Stimulated activated CD4-positive, alpha-beta T cell treated with anti-CD3 and anti-CD28 coated beads, TNF-alpha, amount 100 ng/mL, for 1 hour (primary cell): ENCODE measurements at places on chromosomes 5 and 9.

DNA sequence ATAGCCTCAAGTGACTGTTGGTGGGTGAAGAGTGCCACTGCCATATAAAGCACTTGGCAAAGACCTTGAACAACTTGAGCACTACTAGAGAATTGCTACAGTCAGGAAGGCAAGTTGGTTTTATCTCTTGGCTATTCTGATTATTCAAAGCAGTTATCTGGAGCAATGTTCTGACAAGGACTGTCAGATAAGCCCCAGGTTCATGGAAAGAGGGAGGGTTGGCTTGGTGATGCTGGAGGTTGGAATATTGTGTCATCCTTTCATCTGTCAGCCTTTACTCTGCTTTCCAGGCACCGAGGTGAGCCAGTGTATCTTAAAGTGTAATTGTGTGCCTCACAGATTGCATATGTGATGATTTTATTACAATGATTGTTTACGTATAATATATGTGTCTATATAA lies 548.4 kb upstream of the ZNF608 start:
- no peak for DNase-seq

GRCh38 chr9:134502266-134502791 lies 139.3 kb upstream of the COL5A1 start:
- DNase-seq: no peak

DNA sequence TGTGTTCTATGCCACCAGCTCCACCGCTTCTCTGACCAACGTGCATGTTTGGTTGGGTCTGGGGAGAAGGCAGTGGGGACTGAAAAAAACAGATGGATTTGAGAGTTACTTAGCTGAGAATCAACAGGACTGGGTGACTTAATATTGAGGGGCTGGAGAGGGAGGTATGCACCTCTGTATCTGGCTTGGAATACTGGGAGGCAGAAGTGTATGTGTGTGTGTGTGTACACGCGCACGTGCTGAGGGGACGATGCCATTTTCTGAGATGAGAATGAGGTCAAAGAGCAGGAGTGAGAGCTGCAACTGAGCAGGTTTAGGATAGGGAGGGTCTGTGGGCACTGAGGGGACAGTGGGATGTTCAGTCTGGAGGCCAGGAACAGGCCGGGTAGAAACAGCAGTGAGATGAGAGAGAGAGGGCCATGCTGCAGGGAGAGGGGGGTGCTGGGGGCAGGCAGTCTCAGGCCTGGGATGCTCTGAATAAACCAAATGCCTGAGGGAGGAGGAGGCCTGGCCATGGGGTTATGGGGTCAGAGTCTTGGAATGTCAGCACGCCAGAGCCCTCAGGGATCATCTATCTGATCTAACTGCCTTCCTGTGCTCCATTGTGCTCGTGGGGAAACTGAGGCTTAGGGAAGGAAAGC lies 14.0 kb downstream of the PDGFRB start:
- DNase-seq: no peak

DNA sequence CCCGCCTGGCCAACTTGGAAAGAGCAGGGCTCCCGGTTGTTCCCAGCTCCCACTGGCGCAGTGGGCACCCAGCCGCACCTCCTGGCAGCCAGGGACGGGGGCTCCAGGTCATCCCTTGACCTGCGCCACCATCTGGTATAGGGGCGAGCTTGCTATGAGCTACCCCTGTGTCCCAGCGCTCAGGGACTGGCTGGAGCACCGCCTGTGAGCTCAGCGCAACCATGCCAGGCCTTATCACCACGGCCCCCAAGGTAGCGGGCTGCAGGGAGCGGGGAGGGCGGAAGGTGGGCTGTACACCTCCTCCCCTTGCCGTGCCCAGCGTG lies 15.4 kb upstream of the RASA1 start:
- DNase-seq: no peak

- DNase-seq: no peak
These were observed 310.4 kb upstream of the IRX4 start for GRCh38 chr5:2193142-2193541.

DNA sequence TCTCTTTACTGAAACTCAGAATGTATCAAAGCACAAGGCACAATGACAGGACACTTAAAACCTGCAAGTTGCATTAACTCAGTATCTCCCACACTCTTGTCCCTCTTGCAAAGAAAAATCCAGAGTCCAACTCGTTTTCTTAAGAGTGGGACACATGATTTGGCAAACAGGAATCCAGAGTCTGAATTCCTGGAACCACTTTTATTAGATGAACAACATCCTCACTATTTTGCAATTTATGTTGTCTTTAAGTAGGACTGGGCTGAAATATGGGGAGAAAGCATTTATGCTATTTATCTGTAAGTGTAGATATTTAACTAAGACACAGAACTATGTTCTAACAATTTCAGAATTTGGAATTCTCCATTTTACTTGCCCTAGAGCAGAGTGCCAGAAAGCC lies 69.1 kb downstream of the ABCA1 start:
- no peak for DNase-seq

GRCh38 chr5:143218517-143219170 lies 184.8 kb downstream of the NR3C1 start:
- DNase-seq: no peak

DNA sequence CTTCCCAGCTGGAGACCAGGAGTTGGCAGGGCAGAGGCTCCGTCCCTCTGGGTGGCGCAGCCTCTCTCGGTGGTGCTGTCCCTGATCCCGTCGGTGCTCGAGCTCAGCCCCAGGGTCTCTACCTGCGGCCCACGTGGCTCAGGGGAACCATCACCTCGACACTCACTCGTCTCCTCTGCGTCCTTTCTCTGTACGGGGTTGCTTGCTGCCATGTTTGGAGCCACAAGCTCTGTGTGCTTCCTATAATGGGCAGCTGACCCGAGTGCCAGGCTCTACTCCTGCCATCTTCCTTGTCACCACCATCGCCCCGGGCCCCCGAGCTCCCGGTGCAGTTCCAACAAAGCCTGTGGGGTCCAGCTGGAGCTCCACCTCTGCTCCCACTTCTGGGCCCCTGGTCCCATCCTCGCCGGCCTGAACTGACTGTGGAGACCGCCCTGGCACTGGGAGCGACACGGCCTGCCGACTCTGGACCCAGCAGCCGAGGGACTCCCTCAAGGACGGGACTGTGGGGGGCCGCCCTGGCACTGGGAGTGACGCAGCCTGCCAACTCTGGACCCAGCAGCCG lies 5.0 kb downstream of the FBXW5 start:
- DNase-seq: no peak

DNA sequence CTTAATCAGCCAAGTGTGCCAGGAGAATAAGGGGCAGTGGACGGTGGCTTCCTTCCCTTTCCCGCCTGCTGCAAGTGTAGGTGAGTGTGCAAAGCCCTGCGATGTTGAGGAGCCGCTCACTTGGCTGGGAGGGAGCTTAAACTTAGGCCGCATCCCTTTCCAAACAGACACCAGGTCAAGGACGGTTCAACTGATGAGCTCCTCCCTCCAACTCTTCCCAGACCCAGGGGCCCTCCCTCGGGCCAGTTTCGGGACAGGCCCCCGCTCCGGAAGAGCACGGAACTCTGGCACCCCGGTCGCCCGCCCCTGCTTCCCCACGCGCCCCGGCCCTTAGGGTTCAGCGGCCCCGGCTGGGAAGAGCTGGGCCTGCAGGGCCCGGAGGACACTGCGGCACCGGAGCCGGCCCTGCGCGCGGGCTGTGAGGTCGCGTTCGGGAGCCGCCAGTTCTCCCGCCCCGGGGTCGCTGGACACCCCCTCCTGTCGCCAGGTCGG lies 481 bp downstream of the MRPL36 start:
- no peak for DNase-seq
